Trophoblast cell (in vitro differentiated cells and primary cell): ENCODE measurements at places on chromosomes 2 and 18.
A peak's percentile ranks its signal among the peaks of the same experiment; 100 is the strongest.

DNA sequence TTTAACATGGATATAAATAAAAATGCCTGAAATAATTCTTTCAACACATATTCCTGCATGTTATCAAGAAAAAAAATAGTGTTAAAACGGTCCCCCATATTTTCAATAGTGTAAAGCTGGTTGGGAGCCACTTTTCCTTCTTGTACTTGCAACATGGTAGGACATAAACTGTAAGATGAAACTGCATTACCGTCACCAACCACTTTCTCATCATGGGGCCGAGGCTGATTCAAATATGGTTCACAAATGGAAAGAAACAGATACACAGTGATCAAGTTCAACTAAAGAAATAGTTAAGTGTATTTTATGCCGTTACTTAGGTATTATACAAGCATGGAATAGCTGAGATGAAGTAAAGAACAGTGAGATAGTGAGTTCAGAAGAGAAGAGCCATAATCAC is 360.7 kb downstream of the ZEB2 start:
- DNase-seq = no peak
- no peak overlapping the region for H3K27ac ChIP-seq
- no peaks in the 10 kb centered on the region for H3K4me1 ChIP-seq
- H3K4me3 ChIP-seq = no peak overlapping the region
- H3K27me3 ChIP-seq = no peaks in the 10 kb centered on the region

DNA sequence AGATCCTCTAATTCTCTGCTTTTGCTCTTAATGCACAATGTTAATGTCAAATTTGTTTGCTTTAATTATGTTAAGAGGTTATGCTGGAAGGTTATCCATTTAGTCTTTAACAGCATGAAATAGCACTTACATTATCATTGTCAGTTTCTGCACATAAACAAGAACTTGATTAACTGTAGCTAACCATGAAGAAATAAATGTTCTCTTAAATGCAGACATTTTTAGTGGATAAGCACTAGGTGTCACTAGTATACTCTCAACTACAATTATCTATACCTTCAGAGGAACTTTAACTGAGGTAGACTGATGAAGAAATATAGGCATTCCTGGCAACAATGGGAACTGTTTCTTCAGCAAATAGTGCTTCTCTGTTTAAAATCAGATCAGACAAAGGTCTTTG is 178.8 kb upstream of the CHST9 start:
- no peaks in the 10 kb centered on the region for H3K27me3 ChIP-seq
- no peaks in the 10 kb centered on the region for H3K4me1 ChIP-seq
- peak; percentile 3 for DNase-seq
- H3K4me3 ChIP-seq = no peak overlapping the region
- no peaks in the 10 kb centered on the region for H3K36me3 ChIP-seq

DNA sequence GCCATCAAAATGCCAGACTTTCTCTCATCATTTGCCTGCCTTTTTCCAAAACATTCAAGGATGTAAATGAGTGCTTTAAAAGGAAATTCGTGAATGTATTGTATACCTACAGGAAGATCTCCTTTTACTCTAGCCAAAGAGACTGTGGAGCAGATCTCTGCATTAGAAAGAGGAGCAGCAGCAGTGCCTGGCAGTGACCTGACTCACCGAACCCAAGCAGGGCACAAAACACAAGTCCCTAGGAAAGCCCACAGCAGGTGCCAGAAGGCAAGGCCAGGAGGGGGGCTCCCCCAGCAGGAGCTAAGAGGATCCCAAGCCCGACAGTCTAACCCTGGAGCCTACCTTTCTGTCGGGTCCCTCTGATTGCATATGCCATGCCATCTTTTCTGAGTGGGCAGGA is 47.9 kb downstream of the L3MBTL4 start:
- H3K4me3 ChIP-seq = no peak overlapping the region
- H3K4me1 ChIP-seq = no peaks in the 10 kb centered on the region
- H3K27me3 ChIP-seq = no peaks in the 10 kb centered on the region
- no peak overlapping the region for H3K27ac ChIP-seq
- H3K36me3 ChIP-seq = no peaks in the 10 kb centered on the region

- no peak for DNase-seq
- no peaks in the 10 kb centered on the region for H3K36me3 ChIP-seq
- H3K27me3 ChIP-seq = peaks cover 12% of the 10 kb centered on the region
- no peaks in the 10 kb centered on the region for H3K4me1 ChIP-seq
- no peak overlapping the region for H3K4me3 ChIP-seq
Observed at GRCh38 chr18:13872932-13873331, 42.4 kb downstream of the MC2R start.

DNA sequence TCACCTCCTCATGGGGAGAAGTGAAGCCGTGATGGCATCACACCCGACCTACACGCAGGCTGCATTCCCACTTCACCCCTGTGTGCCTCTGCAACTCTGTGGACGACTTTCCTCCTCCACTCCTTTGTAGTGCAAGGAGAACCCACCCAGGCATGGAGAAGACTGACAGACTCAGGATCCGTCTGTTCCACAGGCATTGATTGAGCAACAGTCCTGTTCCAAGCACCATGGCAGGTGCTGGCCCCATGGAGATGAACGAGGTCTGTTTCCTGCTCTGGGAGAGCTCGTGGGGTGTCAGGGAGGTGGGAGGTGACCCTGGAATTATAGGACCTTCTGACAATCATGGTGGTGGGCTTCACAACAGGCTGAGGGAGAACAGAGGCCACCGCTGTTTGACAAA is 284.7 kb upstream of the HDAC4 start:
- no peak for DNase-seq
- H3K4me1 ChIP-seq = no peaks in the 10 kb centered on the region
- no peaks in the 10 kb centered on the region for H3K36me3 ChIP-seq
- H3K27me3 ChIP-seq = no peaks in the 10 kb centered on the region
- H3K27ac ChIP-seq = no peak overlapping the region

GRCh38 chr2:168165985-168166901 is 81.2 kb downstream of the STK39 start:
- DNase-seq = no peak
- no peak overlapping the region for H3K4me3 ChIP-seq
- H3K4me1 ChIP-seq = no peaks in the 10 kb centered on the region
- H3K36me3 ChIP-seq = no peaks in the 10 kb centered on the region
- H3K27me3 ChIP-seq = no peaks in the 10 kb centered on the region

GRCh38 chr2:197285361-197285760 is 25.2 kb downstream of the ANKRD44 start:
- DNase-seq = no peak
- H3K36me3 ChIP-seq = no peaks in the 10 kb centered on the region
- H3K27ac ChIP-seq = no peak overlapping the region
- H3K4me1 ChIP-seq = no peaks in the 10 kb centered on the region
- no peak overlapping the region for H3K4me3 ChIP-seq

- no peaks in the 10 kb centered on the region for H3K36me3 ChIP-seq
- no peak overlapping the region for H3K27ac ChIP-seq
- no peaks in the 10 kb centered on the region for H3K4me1 ChIP-seq
- no peaks in the 10 kb centered on the region for H3K27me3 ChIP-seq
- H3K4me3 ChIP-seq = no peak overlapping the region
Observed at GRCh38 chr2:41782306-41783158, 265.3 kb upstream of the PKDCC start.

- H3K27ac ChIP-seq = no peak overlapping the region
- no peaks in the 10 kb centered on the region for H3K4me1 ChIP-seq
- DNase-seq = no peak
- H3K4me3 ChIP-seq = no peak overlapping the region
- H3K27me3 ChIP-seq = no peaks in the 10 kb centered on the region
- no peaks in the 10 kb centered on the region for H3K36me3 ChIP-seq
Observed at GRCh38 chr2:33425161-33425560, 51.3 kb upstream of the RASGRP3 start.

DNA sequence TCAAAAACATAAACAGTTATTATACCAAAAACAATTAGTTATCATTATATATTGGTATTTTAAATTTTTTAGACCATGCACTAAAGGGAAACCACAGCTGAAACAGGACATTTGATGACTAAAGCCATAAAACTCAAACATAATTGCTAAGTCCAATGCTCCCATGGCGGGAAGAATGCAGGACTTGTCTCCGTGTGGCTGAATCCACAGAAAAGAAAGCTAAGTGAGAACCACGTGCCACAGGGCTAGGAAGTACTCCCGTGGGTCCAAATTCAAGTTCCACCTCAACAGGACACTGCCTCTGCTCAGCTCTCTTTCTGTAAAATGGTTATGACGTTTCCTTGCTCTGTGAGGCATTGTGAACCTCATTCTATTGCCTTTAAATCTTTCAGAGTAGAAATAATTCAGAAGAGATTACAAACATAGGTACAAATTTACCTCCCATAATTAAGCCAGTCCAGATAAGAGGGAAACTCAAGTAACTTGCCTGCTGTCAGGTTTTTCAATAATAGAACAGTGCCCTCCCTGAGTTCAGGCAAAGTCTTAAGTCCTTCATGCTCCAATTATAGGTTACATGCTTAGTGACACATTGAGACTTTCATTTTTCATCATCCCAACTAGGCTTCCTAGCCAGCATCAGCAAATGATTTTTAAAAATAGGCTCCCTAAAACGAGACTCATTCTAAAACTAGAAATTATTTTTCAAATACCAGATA is 36.7 kb downstream of the FTCDNL1 start:
- H3K4me3 ChIP-seq = no peak overlapping the region
- no peak overlapping the region for H3K27ac ChIP-seq
- H3K27me3 ChIP-seq = no peaks in the 10 kb centered on the region
- no peaks in the 10 kb centered on the region for H3K4me1 ChIP-seq
- DNase-seq = no peak
- H3K36me3 ChIP-seq = no peaks in the 10 kb centered on the region

DNA sequence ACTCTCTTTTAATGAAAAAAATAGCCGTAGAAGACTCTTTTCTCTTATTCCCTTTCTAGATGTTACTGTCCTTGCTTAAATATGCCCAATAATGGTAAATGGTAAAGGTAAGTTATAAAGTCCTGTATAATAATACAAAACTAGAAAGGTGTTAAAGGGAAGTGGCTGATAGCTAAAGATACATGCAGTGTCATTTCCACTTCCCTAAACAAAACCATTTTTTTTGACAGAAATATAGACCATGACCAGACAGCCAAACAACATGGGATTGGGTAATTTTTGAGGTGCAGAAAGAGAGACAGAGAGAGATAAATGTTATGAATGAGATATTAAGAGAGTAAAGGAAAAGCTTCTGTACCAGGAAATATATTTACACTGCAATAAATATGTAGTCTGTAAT is 731.7 kb upstream of the REG3G start:
- H3K4me1 ChIP-seq = no peaks in the 10 kb centered on the region
- H3K4me3 ChIP-seq = no peak overlapping the region
- no peaks in the 10 kb centered on the region for H3K36me3 ChIP-seq
- DNase-seq = no peak
- no peak overlapping the region for H3K27ac ChIP-seq

GRCh38 chr2:102114851-102115497 is 27.6 kb upstream of the IL1R1 start:
- no peaks in the 10 kb centered on the region for H3K36me3 ChIP-seq
- H3K4me3 ChIP-seq = no peak overlapping the region
- H3K27me3 ChIP-seq = no peaks in the 10 kb centered on the region
- no peak overlapping the region for H3K27ac ChIP-seq
- peaks cover 10% of the 10 kb centered on the region for H3K4me1 ChIP-seq

GRCh38 chr2:170736628-170737027 is 21.5 kb downstream of the SP5 start:
- H3K27me3 ChIP-seq = no peaks in the 10 kb centered on the region
- H3K36me3 ChIP-seq = no peaks in the 10 kb centered on the region
- no peak overlapping the region for H3K27ac ChIP-seq
- peaks cover 3% of the 10 kb centered on the region for H3K4me1 ChIP-seq

- H3K4me1 ChIP-seq = no peaks in the 10 kb centered on the region
- no peak overlapping the region for H3K27ac ChIP-seq
- no peaks in the 10 kb centered on the region for H3K36me3 ChIP-seq
- H3K4me3 ChIP-seq = no peak overlapping the region
- no peaks in the 10 kb centered on the region for H3K27me3 ChIP-seq
Observed at GRCh38 chr2:23069923-23070322, 315.1 kb upstream of the KLHL29 start.

GRCh38 chr2:41896186-41896846 is 151.5 kb upstream of the PKDCC start:
- H3K27ac ChIP-seq = no peak overlapping the region
- DNase-seq = no peak
- H3K27me3 ChIP-seq = no peaks in the 10 kb centered on the region

DNA sequence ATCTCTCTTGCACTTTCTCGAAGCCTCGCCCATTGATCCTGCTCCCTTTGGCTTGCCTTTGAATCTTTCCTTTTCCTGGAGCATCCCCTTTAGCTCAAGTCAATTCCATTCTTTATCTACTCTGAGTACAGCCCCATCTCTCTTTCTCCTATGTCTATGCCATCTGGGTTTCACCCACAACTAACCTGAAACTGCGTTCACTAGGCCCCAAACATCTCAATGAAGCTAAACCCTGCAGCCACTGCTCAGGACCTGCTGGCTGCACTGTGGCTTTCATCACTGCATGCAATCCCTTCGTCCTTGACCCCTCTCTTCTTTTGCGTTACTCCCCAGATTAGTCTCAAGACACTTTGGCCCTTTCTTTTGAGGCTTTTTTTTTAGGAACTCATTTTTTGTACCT is 81.6 kb upstream of the CYRIA start:
- no peak overlapping the region for H3K27ac ChIP-seq
- H3K27me3 ChIP-seq = no peaks in the 10 kb centered on the region
- no peak overlapping the region for H3K4me3 ChIP-seq
- no peak for DNase-seq
- H3K36me3 ChIP-seq = no peaks in the 10 kb centered on the region

- H3K4me1 ChIP-seq = peaks cover 7% of the 10 kb centered on the region
- H3K4me3 ChIP-seq = peak within 1 kb of the TSS; percentile 60
- H3K27me3 ChIP-seq = peaks cover 76% of the 10 kb centered on the region
- no peak within 1 kb of the TSS for H3K27ac ChIP-seq
- DNase-seq = peak; percentile 51
Observed at GRCh38 chr2:176106581-176107539, at the start of gene HOXD11. Gene HOXD11 (plus strand): TSS chr2:176107280. CDS start chr2:176107356, 76 bp downstream.

- no peaks in the 10 kb centered on the region for H3K27me3 ChIP-seq
- peak; percentile 10 for DNase-seq
- no peaks in the 10 kb centered on the region for H3K36me3 ChIP-seq
- H3K4me3 ChIP-seq = no peak overlapping the region
Observed at GRCh38 chr18:58638441-58638840, 9.6 kb upstream of the ALPK2 start.

- H3K4me1 ChIP-seq = no peaks in the 10 kb centered on the region
- no peaks in the 10 kb centered on the region for H3K27me3 ChIP-seq
- H3K36me3 ChIP-seq = no peaks in the 10 kb centered on the region
- no peak overlapping the region for H3K27ac ChIP-seq
- no peak for DNase-seq
Observed at GRCh38 chr2:26245810-26246209, 1.1 kb downstream of the HADHB start.

DNA sequence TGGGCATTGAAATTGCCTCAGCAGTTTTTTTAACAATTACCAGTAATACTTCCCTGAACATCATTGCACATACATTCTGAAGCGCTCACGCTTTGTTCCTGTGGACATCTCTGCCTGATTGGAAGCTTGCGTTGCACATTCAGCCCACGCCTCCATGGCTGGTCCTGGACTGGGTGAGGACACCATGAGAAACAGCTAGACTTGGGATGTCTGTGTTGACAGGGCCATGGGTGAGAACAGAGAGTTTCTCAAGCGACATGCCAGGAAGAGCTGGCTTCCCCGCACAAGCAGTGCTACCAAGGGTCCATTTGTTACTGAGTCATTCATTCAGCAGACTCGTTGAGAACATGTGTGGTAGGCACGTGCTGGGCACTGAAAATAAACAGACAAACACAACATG is 166.3 kb downstream of the GBX2 start:
- DNase-seq = no peak
- no peaks in the 10 kb centered on the region for H3K27me3 ChIP-seq
- no peaks in the 10 kb centered on the region for H3K36me3 ChIP-seq
- H3K4me1 ChIP-seq = no peaks in the 10 kb centered on the region
